ENCODE measurements at places on chromosomes 1 and 21. TPM values are rescaled to one million over a fixed set of nuclear protein-coding genes. Genes with fewer than 3 reads are reported as not detected.
A peak's percentile ranks its signal among the peaks of the same experiment; 100 is the strongest.

GRCh38 chr1:12616709-12617373 lies 1.2 kb downstream of the DHRS3 start:
- no peak for DNase-seq
- peak overlapping the region; percentile 81 for H3K4me3 ChIP-seq
- peak overlapping the region; percentile 86 for H3K27ac ChIP-seq
- H3K27me3 ChIP-seq = no peaks in the 10 kb centered on the region
- H3K4me1 ChIP-seq = peaks cover 36% of the 10 kb centered on the region
- H3K36me3 ChIP-seq = peaks cover 11% of the 10 kb centered on the region

DNA sequence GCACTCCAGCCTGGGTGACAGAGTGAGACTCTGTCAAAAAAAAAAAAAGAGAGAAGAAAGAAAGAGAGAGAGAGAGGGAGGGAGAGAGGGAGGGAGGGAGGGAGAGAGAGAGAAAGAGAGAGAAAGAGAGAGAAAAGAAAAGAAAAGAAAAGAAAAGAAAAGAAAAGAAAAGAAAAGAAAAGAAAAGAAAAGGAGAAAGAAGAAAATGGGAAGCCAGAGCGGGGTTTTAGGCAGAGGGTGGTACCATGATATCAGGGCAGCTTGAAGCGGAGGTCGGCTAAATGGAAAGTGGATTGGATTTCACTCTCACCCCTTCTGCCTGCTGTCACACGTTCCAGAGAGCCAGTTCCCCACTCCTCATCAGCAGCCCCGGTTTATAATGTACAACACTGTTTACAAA lies 1.9 kb downstream of the TMCO4 start:
- no peak overlapping the region for H3K27ac ChIP-seq
- no peaks in the 10 kb centered on the region for H3K27me3 ChIP-seq
- H3K4me3 ChIP-seq = no peak overlapping the region
- H3K4me1 ChIP-seq = no peaks in the 10 kb centered on the region
- DNase-seq = no peak

DNA sequence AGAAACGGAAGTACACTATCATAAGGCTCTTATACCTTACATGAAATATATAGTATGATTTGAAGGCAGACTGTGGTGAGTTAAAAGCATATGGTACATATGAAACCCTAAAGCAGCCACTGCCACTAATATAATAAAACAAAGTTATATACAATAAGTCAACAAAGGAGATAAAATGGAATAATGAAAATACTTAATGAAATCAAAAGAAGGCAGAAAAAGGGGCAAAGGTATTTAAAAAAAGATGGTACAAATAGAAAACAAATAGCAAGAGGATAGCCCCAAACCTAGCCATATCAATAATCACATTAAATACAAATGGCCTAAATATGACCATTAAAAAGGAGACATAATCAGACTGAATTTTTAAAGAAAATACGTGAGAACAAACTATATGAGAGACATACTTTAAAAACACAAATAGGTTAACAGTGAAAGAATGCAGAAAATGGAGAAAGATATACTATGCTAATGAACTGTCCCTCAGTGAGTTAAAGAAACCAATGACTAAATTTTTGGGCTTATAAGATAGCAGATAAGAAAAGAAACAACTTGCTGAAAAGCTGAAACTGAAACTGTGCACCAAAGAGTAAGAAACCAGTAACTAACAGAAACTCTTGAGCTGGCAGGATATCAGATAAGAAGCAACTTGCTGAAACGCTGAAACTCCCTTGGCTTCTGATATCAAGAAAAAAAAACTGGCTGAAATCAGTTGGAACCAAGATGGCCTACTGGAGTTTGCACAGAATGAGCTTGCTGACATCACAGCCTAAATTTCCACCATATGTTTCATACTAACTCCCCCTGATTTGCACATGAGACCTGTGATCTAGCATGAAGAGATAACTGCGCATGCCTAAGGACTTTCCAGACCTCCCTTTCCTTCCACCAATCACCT lies 44.3 kb upstream of the IL10 start:
- H3K4me1 ChIP-seq = no peaks in the 10 kb centered on the region
- H3K4me3 ChIP-seq = no peak overlapping the region
- peak overlapping the region; percentile 47 for H3K27ac ChIP-seq
- no peaks in the 10 kb centered on the region for H3K27me3 ChIP-seq
- no peak for DNase-seq

- no peaks in the 10 kb centered on the region for H3K36me3 ChIP-seq
- no peak overlapping the region for H3K4me3 ChIP-seq
- no peak overlapping the region for H3K27ac ChIP-seq
- no peak for DNase-seq
These were observed 142.0 kb upstream of the COA6 start for GRCh38 chr1:234231061-234231892.

The TFF2 gene
- not detected for polyA plus RNA-seq

The SETSIP gene
- polyA plus RNA-seq = not detected

The THEM5 gene
- not detected for polyA plus RNA-seq

The LCE1A gene
- polyA plus RNA-seq = not detected
